CD14-positive monocyte (primary cell): ENCODE measurements at places on chromosomes 11 and 22. TPM values are rescaled to one million over a fixed set of nuclear protein-coding genes. Genes with fewer than 3 reads are reported as not detected.

DNA sequence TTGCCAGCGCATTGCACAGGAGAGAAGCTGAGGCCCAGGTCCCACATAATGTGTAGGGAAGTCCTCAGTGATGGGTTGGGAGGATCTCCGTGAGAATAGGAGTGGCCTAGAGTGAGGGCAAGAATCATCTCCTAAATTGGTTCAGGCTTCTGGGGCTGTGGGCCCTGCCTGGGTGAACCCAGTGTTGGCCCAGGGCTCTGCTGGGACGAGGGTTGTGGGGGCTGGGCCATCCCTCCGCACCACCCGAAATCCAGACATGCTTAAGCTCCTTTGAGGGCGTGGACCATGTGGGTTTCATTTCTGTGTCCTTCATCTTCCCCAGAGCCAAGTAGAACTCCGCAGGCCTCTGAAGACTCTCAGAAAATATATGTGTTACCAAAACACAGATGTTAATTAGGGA is 3.7 kb downstream of the MICALL1 start:
- no peak for DNase-seq

APOBEC3C gene
- 69.4 TPM for polyA plus RNA-seq

DNA sequence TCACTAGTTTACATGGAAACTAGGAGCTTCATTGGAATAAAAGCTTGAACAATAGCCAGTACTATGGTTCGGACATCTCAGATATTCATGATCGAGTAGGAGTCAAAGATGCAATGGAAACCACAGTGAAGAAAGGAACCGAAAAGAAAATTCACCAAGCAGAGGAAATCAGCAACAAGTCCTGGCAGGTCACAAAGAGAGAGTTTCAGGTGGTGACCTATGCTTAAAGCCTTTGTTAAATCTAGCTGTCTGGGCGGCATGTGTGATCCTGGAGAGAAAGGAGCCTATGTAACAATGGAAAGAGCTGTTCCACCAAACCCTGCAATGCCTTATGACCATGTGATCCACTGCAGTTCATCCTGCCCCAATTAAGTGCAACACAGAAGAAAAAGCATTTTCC is 68.9 kb upstream of the POU2AF2 start:
- no peak for DNase-seq

GRCh38 chr22:38455076-38455529 is at the start of gene KCNJ4:
TSS of gene KCNJ4 (minus strand) at chr22:38455199. CDS start at chr22:38428132, 27,067 bp downstream.
- no peak for DNase-seq

DTX4 gene
- 0.95 and 0.96 TPM in 2 replicates for polyA plus RNA-seq

TBX10 gene
- not detected for polyA plus RNA-seq

- no peak for DNase-seq
These were observed 113.9 kb downstream of the ARL14EP start for GRCh38 chr11:30436801-30437200.

DNA sequence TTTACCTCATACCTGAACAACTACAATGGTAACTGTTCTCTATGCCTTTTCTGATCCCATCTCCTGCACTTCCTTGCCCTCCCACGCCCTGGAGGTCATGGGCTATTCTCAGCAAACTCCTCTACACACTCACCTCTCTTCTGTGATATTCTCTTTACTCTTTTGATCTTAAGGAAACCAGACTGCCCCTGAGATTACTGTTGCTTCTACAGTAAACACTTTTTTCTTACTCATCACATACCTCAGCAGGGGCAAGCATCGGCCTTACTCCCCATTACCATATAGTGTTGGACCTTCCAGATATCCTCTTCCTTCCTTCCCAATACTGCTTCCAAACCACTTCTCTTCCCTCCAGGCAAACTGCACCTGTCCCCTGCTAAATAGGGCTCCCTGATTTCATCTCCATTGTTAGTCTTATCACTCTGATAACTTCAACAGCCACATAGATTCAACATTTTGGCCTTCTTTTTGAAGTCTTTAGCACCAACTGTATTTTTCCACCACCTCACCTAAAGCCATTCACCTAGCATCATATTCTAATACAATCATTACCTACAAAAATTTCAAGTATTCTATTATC is 141.2 kb downstream of the RBFOX2 start:
- no peak for DNase-seq

GRCh38 chr22:29213493-29213892 is 7.8 kb downstream of the EMID1 start:
- no peak for DNase-seq

PTPN5 gene
- polyA plus RNA-seq: not detected

DNA sequence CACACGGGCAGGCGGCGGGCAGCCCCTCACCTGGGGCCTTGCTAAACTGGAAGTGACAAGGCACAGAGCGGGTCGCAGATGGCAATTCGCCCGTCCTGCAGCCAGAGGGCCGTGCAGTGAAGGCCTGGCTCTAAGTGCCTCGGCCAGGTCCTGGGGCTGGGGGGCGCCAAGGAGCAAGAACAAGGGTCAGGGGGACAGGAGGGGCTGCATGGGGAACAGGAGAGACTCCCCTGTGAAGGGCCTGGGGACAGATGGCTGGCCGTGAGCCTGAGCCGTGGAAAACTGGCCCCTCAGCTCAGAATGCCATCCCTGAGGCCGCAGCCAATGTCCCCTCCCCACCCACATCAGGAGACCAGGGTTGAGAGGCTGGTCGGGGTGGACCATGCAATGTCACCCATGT is 60.0 kb downstream of the RTL6 start:
- DNase-seq: no peak

OR8A1 gene
- polyA plus RNA-seq: not detected in 2 replicates

- no peak for DNase-seq
These were observed 17.1 kb upstream of the IFITM3 start for GRCh38 chr11:337711-338110.

MRGPRX4 gene
- not detected in 2 replicates for polyA plus RNA-seq

GRCh38 chr11:65782816-65783228 is 2.0 kb upstream of the AP5B1 start:
- no peak for DNase-seq

GPHA2 gene
- polyA plus RNA-seq: not detected

- no peak for DNase-seq
These were observed 26.3 kb upstream of the HMGXB4 start for GRCh38 chr22:35230839-35231584.

CADM1 gene
- not detected in 2 replicates for polyA plus RNA-seq

DNA sequence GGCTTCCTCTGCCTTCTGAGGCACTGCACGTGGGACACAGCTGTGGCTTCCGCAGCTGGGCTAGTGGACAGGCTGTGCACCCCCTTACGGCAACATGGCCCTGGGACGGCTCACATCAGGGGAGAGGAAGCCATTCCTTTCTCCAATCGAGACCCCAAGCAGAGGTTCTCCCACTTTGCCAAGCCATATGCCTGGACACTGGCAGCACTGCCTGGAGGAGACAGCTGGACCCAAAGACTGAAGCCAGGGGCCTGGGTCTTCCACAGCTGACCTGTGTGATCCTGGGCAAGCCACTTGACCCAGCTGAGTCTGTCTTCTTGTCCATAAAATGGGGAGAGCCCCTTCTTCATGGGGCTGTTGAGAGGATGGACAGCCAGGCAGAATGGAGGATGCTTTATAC is 65.4 kb downstream of the SHISAL1 start:
- no peak for DNase-seq
